ENCODE measurements at places on chromosomes 12 and 14.

DNA sequence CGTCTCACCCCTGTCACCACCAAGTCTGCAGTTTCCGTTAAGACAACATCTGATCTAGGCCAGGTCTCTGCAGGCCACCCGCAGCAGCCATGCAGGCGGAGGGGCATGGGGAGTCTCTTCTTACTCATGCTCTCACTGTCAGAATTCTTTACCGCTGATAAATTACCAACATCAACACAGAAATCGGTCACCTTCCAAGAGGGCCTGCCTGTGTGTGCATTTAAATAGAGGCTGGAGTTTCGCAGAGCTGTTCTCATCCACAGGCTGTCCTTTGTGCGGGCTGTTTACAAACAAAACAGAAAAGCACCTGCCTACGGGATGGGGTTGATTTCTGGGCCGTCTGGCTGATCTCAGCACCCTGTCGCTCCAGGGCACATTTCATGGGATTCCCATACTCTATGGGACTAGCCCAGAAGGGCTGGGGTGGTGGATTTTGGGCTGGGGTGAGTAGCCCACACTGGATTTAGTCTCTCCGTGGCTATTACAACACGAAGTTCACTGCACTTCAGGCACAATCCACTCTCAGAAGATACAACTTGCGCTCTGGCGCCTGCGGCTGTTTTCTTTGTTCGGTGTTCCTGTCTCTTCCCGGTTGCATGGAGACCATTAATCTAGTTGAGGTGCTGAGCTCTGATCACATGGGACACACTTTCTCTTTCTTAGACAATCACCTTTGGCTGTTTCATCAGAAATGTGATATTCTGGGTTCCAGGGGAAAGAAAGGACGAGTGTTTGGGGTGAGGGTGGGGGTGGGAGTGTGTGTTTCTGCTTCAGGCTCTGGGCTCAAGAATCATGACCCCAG, 331.1 kb downstream of the GLT1D1 start:
- no peak for DNase-seq

GRCh38 chr12:94488463-94488862, 28.8 kb upstream of the CEP83 start:
- DNase-seq = no peak

DNA sequence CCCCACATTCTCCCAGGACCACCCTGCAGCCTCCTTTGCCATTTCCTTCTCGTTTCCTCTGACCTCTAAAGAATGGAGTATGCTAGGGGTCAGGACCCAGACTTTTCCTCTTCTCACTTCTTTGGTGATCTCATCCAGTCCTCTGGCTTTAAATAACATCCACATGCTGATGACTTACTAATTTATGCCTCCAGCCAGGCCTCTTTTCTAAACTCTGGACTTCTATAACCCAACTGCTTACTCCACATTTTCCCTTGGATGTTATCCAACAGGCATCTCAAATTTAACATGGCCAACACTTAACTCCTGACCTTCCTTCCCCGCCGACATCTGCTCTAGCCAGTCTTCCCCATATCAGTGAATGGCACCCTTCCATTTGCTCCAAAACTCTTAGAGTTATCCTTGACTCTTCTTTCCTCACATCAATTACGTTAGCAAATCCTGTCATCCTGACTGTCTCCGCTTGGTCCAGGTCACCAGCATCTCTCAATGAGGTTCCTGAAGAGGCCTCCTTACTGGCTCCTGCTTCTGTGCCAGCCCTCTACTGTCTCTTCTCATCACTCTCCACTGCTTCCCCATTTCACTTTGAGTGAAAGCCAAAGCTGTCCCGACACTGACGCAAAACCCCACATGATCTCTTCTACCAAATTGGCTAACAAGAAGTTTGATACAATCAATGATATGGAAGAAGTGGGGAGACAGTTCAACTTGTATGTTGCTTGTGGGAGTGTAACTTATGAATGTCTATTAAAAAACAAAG, 42.7 kb downstream of the TMBIM6 start:
- DNase-seq = no peak

DNA sequence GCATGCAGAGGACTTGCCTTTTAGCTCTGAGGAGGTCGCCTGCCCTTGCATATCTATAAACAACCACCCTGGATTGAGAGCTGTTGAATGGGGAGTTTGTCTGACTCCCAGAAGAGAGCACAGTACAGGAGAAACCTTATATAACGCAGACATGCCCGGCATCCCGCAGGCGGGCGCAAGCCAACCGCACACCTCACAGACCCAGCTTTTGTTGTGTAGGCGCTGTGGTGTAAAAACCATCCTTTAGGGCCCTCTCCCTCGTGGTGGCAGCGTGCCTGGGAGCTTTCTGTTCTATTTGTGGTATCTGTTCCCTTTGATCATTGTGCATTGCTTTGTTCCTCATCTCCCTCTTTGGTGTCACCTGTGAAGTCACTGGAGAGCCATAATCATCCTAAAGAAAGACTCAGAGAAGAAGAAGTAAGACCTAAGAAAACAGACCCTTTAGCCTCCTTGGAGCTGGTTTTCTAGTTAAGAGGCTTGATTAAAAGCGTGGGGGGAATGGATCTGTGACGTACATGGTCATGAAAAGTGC, 77.7 kb downstream of the ETV6 start:
- DNase-seq = no peak

GRCh38 chr12:21350975-21351374, 16.3 kb upstream of the SLCO1A2 start:
- DNase-seq = no peak

- DNase-seq = no peak
Observed at GRCh38 chr12:54708826-54709225, 60.7 kb upstream of the DCD start.

- no peak for DNase-seq
Observed at GRCh38 chr12:87491598-87491997, 537.6 kb downstream of the C12orf50 start.

- no peak for DNase-seq
Observed at GRCh38 chr14:34920339-34920738, 45.2 kb upstream of the BAZ1A start.

DNA sequence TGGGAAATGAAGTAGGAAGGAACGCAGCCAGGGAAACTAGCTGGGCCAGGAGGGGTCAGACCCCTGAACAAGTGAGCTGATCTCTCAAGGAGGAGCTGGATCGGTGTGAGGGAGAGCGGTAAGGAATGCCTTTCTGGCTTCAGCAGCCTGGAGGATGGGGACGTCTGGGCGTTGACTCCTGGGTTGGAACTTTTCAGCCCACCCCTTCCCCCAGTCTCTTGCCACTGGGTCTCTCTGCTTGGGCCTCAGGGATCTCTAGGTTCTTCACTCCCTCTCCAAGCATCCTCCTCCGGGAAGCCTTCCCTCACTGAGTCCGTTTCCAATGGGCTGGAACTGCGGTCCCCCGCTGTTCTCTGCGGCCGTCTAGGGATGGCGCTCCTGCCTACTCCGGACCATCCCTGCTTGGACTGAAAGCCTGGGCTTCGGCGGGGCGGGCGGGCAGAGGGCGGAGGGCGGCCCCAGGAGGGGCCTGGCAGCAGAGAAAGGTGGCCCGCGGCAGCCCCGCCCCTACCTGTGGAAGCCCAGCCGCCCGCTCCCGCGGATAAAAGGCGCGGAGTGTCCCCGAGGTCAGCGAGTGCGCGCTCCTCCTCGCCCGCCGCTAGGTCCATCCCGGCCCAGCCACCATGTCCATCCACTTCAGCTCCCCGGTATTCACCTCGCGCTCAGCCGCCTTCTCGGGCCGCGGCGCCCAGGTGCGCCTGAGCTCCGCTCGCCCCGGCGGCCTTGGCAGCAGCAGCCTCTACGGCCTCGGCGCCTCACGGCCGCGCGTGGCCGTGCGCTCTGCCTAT, at the start of gene KRT7:
Gene KRT7, plus strand, starts transcription at position 570 of the 788 bp plus-strand sequence. Its CDS starts 54 bp downstream, at position 624.
- no peak for DNase-seq

- DNase-seq = no peak
Observed at GRCh38 chr14:58299401-58300330, 1.3 kb downstream of the ARID4A start.

DNA sequence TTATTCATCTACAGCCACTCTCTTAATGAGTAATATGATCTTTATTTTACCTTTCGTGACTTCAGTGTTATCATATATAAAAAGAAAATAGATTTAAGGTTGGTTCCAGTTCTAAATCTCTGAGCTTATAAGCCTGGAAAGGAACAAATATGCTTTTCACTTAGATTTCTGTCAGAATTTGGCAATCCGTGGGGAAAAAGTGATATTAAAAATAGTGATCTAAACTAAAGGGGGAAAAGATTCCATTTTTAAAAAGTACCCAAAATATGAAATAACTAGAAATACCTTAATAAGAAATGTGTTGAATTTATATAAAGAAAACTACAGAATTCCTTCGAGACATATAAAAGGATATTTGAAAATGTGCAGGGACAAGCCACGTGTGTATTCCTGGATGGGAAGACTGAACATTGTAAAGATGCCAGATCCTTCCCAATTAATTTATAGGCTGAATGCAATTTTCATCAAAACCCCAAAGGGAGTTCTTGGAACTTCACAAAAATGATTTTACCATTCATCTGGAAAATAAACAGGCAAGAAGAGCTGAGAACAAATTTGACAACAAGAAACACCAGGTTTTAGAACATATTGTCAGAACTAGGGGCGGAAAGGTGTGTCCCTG, 142.5 kb downstream of the EFCAB11 start:
- no peak for DNase-seq

DNA sequence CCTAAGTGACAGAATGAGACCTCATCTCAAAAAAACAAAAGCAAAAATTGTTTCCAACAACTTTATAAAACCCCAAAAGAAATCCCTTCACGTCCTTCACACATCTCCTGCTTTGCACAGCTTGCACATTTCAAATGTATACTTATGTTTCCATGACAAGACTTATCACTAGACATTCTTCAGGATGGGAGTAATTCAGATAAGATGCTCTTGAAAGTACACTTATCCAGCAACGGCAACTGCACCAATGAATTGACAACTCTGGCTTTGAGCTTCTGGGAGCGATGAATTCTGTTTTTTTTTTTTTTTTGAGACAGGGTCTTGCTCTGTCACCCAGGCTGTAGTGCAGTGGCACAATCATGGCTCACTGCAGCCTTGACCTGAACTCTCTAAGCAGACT, 30.8 kb upstream of the AKAP5 start:
- DNase-seq = no peak

- DNase-seq = no peak
Observed at GRCh38 chr12:87847147-87847546, 182.1 kb downstream of the C12orf50 start.

GRCh38 chr14:101289911-101290310, 271.4 kb upstream of the DIO3 start:
- DNase-seq = no peak

DNA sequence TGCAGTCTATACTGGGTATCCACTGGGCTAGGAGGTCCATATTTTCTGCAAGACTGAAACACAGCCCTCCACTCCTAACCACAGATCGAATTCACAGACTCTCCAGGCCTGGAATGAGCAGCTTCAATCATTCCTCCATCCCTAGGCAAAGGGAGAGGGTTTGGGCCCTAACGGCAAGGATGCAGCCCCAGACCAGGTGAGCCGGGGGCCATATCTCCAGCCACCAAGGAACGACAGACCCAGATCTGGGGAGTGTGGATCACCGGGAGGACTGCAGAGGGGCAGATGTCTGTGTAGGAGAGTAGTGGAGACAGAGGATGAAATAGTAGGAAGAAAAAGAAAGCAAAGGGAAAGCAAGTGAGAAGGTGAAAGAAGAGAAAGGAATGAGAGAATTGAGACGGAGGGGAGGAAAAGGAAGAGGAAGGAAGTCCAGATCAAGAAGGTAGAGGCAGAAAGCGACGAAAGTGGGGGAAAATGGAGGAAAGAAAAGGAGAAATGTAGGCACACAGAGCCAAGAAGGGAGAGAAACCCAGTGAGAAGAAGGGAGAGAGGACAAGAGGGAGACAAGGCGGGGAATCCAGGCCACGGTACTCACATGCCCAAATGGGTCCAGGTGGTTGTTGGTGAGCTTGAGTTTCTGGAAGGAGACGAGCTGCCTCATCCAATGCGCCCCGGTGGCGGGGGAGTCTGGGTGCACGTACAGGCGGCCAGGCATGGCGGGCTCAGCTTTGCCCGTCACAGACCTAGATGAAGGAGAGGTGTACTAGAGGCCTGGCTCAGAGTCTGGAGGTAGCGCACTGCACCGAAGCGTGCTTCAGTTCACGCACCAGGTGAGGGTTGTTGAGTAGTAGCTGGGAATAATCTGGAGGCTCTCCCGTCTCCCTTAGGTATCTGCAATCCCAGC, 7.7 kb downstream of the TBX5 start:
- DNase-seq = no peak

- no peak for DNase-seq
Observed at GRCh38 chr12:6336889-6337853, 4.7 kb downstream of the TNFRSF1A start.

DNA sequence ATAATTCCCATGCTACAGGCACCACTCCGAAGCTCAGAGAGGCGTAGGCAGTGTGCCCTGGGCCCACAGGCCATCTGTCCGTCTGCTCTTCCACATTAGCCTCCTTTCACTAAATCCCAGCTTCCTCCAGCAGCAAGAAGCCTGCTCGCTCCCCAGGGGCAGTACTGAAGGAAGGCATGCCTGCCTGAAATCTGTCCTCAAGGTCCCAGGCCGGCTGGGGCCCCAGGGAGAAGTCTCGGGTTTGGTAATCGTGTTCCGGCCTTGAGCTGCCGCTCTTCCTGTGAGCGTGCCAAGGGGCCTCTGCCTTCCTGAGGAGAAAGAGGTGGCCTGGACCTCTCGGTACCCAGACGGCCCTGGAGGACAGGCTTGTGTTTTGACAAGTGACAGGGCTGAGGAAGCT, 15.2 kb upstream of the DLK1 start:
- DNase-seq = no peak

GRCh38 chr14:58747181-58747580, 109.4 kb downstream of the DACT1 start:
- no peak for DNase-seq

- DNase-seq = no peak
Observed at GRCh38 chr14:88613552-88614010, 50.7 kb downstream of the ZC3H14 start.

DNA sequence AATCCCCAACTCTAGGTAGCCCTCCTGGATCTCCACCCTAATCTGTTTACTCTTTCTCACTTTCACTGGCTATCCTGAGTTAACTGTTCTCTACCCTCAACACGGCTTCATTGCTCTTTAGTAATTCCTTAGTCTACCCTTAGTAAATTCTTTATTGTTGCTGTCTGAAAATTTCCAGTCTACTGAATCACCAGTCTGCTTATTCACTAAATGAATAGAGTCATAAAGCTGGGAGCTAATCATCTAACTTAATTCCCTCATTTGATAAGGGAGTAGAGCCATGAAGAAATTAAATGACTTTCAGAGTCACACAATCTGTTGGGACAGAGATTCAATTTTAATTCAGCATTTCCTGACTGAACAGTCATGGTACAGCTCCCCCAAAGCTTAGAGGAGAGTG, 36.5 kb downstream of the YEATS4 start:
- DNase-seq = no peak

DNA sequence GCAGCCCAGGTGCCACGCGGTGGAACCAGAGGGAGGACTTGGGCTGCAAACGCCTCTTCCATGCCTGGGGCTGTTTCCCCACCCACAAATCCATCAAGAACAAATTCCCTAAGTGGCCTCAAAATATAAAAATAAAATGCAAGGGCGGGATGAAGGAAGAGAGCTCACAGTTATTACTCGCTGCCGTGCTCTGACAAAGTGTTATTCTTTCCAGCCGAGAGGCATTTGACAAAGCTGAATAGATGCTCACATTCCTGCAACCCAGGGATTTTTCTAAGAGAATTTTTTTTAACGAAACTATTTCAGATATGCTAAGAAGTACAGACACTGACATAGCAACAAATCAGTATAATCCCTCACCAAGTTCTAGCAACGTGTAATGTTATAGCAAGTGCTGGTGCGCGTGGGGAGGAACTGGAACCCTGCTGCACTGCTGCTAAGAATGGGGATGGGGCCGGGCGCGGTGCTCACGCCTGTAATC, 70.7 kb downstream of the SCARB1 start:
- no peak for DNase-seq
